ENCODE measurements at places on chromosomes 2 and 18. TPM values are rescaled to one million over a fixed set of nuclear protein-coding genes. Genes with fewer than 3 reads are reported as not detected.

Gene MFSD2B
- 4.9 TPM for total RNA-seq

Gene ELOA2
- total RNA-seq: not detected

DNA sequence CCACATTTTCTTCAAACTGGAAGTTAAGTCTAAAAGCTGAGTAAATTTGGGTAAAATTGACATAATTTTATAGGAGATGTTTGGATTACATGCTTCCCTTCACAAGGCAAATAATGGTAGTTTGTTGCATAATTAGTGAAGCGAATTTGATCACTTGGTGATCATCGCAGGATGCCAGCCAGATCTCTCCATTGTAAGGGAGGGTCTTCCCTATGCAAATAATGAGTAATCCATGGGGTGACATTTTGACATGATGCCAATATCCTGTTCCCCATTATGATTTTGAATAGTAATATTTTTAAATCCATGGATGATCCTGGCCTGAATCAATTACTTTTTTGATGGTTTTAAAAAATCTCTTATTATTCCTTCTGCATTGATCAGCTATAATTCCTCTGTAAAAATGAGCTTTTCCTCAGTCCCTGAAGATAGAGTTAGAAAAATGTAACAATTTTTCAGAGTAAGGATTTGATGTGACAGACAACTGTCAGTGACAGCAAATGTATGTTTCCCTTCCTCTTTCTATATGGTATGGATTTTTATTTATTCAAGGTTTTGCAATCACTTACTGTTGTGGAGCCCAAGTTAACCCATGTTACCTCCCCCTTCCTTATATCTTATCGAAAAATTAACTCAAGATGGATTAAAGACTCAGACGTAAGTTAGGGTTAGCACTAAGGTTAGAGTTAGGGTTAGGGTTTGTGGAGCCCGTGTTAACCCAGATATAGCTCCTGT, 21.4 kb downstream of the CCL20 start:
- DNase-seq: no peak

Gene REEP1
- 2.2 TPM for total RNA-seq

- DNase-seq: no peak
Observed at GRCh38 chr2:74086021-74086420, 61.7 kb downstream of the BOLA3 start.

DNA sequence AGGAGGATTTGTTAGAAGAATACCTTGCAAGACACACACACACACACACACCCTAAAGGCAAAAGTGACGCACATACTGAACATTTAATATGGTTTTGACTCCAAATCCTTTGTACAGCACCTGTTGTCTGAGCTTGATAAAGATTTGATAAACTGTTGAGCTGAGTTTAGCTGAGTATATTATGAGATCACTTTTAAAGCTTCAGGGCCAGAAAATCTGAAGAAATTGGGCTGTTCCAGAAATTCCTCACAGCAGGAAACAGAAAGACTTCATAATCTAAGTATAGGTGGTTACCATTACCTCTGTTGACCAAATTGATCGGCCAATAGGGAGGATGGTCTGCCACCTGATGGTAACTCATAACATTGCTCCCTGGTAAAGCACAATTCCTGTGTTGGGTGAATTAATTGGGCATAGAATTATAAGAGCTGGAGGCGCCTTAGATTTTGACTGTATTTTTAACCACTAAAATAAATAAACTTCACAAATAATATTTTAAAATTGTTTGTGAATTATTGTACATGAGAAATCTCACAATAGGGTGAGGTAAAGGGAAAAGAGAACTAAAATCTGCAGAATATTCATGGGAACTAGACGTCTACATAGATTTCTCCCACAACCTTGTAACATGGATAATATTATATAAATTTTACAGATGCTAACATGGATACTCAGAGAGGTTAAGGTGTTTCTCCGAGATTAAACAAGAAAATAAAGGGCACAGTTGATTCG, 21.8 kb upstream of the RPIA start:
- no peak for DNase-seq

GRCh38 chr2:54803783-54804751, 80.6 kb downstream of the EML6 start:
- DNase-seq: no peak

Gene TTC27
- 22.5 TPM for total RNA-seq

DNA sequence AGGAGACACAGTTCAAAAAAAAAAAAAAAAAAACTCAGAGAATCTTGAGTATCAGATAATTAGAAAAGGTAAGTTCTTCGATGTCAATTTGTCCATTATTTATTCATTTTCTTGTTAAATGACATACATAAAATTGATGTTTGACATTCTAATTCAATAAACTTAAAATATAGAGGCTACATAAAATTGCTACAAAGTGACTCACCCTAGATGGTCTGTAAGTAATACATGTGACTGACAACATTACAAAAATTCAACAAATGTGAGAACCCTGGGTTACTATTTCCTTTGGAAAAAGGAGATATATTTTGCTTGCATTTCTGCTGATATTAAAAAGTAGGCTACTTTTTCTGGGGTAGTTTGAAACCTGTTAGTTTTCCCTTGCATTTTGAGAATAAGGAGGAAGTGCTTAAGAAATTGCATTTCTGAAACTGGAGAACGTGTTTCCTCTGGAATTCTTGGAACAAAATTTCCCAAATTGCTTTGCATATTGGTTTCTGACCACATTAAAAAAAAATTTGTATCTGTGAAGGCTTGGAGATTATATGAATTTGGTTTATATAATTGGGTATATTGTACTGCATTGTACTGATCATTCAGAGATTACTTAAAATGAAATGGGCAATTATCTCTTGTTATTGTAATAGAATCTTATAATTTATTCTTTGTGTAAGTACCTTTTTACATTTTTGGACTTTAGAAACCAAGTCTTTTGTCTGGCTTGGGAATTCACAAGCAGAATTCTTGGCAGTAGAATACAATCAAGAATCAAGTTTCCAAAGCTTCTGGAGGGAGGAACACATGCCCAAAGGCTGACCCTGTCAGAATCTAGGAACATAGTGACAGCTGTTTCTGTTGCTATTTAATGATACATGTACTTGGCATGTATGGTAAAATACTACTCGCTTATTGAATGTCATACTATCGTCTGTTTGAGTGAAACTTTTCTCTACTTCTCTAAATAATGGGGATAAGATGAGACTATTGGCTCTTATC, 106.1 kb downstream of the DSEL start:
- DNase-seq: no peak

DNA sequence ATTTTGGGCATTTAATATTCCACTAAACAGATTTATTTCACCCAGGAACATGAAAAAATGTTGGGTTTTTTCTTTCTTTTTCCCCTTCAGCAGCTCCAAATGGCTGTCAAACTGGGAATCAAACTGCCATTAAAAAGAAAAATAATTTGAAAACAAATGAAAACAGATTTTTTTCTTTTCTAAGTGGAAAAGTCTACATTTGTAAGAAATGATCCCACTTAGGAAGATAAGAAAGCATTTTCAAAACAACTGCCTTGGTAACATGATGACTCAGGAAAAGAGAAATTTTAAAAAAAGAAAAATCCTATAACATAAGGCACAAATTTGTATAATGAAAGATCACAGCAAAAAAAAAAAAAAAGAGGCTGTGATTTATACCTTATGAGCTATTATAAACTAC, 20.0 kb downstream of the ZNF521 start:
- no peak for DNase-seq

DNA sequence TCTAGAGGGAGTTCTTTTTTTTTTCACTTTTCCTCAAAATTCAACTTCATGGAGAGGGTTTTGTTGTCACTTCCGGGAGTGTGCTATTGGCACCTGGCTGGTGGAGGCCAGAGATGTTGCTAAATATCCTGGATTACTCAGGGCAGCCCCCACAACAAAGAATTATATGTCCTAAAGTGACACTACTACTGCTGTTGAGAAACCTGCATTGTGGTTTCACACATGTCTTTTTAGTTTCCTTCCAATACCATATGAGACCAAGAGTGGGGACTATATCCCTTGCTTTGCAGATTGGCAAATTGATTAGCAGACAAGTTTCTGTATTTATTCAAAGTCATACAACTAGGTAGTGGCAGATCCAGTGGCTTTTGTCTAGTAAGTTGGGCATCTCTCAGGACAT, 826.8 kb downstream of the TRIB2 start:
- no peak for DNase-seq

GRCh38 chr2:181812106-181812743, 79.3 kb upstream of the ITPRID2 start:
- DNase-seq: no peak

DNA sequence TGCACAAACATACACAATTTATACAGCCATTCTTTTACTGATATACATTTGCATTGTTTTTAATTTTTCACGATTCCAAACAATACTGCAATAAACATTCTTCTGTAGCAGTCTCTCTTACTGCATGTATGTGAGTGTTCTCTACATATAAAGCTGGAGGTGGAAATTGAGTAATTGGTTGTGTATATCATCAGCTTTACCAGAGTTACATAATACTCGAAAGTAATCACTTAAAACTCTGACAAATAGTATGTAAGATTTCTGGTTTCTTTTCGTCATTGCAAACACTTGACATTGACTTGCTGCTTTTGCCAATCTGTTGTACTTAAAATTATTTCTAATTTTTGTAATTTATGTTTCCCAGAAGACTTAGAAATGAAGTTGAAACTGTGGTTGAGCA, 110.2 kb downstream of the TDRD15 start:
- DNase-seq: no peak

GRCh38 chr2:64797881-64798575, 144.3 kb upstream of the SERTAD2 start:
- DNase-seq: no peak

GRCh38 chr2:74896232-74896631, 62.2 kb upstream of the POLE4 start:
- no peak for DNase-seq

GRCh38 chr2:238453842-238454241, 27.1 kb downstream of the ASB1 start:
- DNase-seq: no peak

DNA sequence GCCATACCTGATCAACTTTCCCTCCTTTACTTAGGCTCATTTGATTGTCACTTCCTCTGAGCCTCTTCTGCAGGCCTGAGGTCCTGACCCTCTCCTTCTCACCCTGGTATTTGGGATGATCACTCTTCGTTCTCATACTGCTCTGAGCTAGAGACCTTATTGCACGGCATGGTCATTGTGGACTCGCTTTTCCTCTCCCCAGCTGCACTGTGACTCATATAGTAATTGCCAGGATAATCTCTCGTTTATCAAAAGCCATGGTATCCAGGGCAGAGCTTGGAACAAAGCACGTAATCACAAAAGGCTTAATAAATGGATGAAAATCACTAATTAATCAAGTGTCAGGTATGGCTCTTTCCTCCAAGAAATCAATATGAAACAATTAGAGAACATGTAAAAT, 40.9 kb upstream of the TRIB2 start:
- no peak for DNase-seq

Gene ARHGAP15
- 309 TPM for total RNA-seq

DNA sequence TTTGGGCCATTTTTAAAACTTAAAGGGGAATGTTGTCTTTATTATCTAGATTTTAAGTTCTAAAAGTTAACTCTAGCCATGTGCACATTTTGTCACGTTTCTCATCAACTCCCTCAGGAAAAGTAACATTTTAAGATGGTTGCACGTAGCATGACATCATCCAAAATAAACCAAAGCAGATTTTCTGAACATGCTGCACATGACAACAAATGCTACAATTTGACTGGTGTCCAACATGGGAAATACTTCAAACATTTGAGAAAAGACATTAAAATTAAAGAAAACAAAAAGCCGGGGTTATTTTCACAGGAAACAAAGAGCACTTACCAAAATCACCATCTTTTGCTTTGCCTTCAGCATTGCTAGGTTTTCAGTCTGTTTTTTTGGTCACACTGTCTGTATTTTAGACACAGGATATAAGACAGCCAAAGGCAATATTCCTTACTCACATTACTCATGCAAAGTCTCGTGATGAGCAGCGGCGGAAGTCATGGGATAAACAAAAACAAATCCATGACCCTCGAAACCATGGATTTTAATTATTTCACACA, 51.3 kb upstream of the RND3 start:
- no peak for DNase-seq

Gene LANCL1
- 19.0 TPM for total RNA-seq

Gene AKAIN1
- not detected for total RNA-seq
